ENCODE measurements at places on chromosomes 11 and 22.

GRCh38 chr11:62444835-62445234 lies 26.0 kb downstream of the SCGB1A1 start:
- DNase-seq, result no peak

GRCh38 chr11:454801-455565 lies 4.9 kb downstream of the PTDSS2 start:
- DNase-seq, result no peak

DNA sequence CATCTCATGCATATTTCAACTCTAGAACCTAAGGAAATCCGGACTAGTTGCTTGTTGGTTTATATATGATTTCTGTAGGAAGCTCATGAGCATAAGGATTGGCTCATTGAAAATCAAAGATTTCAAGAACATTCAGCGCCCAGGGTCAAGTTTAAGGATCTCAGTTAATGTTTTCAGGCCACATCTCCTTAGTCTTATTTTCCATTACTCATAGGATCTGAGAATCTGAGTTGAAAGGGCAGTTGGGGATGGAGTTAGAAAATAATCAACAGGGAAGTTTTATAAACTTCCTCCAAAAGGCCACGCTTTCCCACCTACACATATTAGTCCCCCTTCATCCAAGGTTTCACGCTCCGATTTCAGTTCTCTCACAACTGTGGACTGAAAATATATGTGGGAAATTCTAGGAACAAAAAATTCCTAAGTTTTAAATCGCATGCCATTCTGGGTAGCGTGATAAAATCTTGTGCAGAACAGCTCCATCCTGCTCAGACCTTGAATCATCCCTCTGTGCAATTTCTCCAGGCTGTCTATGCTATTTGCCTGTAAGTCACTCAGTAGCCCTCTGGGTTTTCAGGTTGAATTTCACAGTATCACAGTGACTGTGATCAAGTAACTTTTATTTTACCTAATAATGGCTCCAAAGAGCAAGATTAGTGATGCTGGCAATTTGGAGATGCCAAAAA lies 160.2 kb downstream of the KIRREL3 start:
- DNase-seq, result no peak

DNA sequence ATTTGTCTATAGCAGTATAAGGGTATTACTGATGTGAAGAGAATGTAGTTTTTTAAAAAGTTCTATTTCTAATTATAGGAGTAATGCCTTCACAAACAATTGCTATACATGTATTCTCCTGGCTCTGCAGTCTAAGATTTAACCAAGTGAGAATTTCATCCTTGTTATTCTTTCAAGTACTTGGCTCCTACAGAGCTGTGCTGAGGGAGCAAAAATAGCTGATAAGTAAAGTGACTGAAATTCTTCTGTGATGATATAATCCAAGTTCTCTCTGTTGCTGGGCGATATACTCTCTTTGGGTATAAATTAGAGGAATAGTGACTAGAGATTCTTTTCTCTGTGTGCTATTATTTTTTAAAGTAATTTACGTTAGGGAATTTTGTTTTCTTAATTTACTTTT lies 68.0 kb downstream of the PGR start:
- DNase-seq, result no peak

DNA sequence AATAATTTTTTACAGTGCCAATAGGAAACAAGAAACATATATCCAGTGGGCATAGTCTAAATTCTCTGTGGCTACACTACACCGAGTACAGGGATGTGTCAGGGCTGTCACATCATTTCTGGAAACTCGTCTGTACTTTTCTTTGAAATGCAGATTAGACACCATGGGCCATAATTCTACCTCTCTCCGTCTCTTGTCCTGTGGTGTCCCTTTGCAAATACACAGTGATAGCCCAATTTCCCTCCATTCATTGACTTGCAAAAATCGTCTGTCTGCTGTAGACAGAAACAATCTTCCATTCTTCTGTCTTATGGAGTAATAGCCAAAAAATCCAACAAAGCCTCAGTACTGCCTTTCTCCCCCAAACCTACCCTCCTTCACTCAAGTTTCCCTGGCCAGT lies 487.1 kb upstream of the ANO3 start:
- DNase-seq, result no peak

- DNase-seq, result peak; percentile 82
Measured at GRCh38 chr22:40498420-40499208, 128.2 kb downstream of the SGSM3 start.

GRCh38 chr11:22041039-22041438 lies 151.8 kb upstream of the ANO5 start:
- no peak for DNase-seq

GRCh38 chr11:69867076-69868005 lies 48.1 kb upstream of the FGF3 start:
- DNase-seq, result no peak

- DNase-seq, result no peak
Measured at GRCh38 chr11:72295471-72295870, 51.5 kb upstream of the PHOX2A start.

DNA sequence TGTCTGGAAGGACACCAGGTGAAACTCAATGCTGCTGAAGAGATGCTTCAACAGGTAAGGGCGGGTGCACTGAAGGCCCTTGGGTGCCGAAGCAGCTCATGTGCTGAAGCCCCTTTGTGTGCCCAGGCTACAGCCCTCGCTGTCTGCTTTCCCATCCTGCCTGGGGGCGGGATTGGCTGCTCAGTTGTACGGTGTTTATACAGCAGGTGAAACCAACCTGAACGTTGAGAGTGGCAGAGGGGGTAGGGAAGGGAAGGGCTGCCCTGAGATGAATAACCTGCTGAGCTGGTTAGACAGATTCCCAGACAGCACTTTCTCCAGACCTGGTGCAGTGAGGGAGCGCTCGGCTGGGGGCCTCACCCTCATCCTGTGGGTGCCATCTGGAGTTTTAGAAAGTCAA lies 75.7 kb downstream of the CYB5R2 start:
- no peak for DNase-seq

Data from fibroblast of skin of left quadriceps (primary cell).